Left ventricle myocardium inferior (tissue), 1 donor: ENCODE measurements at places on chromosomes 3 and 15. TPM values are rescaled to one million over a fixed set of nuclear protein-coding genes. Genes with fewer than 3 reads are reported as not detected.

- no peaks in the 10 kb centered on the region for H3K27me3 ChIP-seq
- H3K36me3 ChIP-seq = no peaks in the 10 kb centered on the region
- peaks cover 21% of the 10 kb centered on the region for H3K4me1 ChIP-seq
- DNase-seq = no peak
- H3K27ac ChIP-seq = no peak overlapping the region
These were observed 28.6 kb downstream of the LRTM1 start for GRCh38 chr3:54899273-54899672.

- no peak overlapping the region for H3K4me3 ChIP-seq
- no peaks in the 10 kb centered on the region for H3K27me3 ChIP-seq
- H3K4me1 ChIP-seq = no peaks in the 10 kb centered on the region
- H3K36me3 ChIP-seq = peaks cover 9% of the 10 kb centered on the region
These were observed 29.0 kb downstream of the CD80 start for GRCh38 chr3:119530456-119530855.

DNA sequence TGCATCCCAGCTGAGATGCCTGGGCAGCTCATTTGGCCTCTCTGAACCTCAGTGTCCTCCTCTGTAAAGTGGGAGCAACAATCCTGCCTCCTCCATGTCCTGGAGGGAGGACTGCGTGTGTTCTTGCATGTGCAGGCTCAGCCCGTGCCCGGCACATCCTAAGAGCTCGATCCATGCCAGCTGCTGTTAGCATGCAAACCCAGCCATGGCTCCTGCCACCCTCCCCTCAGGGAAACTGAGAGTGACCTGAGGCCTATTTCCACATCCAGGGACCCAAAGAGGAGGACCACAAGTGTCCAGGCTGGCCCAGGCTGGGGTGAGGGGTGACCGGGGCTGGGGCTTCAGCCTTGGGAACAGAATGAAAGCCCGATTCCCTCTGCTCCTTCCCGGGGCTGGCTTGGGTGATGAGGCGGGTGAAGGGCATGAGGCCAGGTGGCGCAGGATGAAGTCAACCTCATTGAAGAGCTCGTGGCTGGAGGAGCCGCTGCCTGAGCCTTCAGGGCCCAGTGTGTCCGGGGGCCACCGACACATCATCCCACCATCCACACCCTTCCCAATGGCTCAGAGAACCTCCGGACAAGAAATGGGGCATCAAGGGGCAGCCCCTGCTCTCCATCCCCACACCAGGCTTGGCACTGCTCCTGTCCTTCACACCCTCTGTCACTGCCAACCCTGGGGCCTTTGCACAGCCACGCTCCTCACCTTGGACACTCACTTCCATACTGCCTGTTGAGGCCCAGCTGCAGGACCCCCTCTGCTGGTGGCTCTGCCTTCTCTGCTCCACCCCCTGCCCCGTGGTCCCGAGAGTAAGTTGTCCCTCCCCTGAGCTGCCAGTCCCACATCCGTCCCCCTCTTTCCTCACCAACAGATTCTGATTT, 42.5 kb downstream of the ADAMTS7 start:
- H3K36me3 ChIP-seq = peaks cover 8% of the 10 kb centered on the region
- peaks cover 4% of the 10 kb centered on the region for H3K4me1 ChIP-seq

- no peak overlapping the region for H3K4me3 ChIP-seq
- no peaks in the 10 kb centered on the region for H3K36me3 ChIP-seq
- DNase-seq = no peak
- H3K4me1 ChIP-seq = peaks cover 23% of the 10 kb centered on the region
These were observed 58.4 kb upstream of the RBP1 start for GRCh38 chr3:139597947-139598346.

DNA sequence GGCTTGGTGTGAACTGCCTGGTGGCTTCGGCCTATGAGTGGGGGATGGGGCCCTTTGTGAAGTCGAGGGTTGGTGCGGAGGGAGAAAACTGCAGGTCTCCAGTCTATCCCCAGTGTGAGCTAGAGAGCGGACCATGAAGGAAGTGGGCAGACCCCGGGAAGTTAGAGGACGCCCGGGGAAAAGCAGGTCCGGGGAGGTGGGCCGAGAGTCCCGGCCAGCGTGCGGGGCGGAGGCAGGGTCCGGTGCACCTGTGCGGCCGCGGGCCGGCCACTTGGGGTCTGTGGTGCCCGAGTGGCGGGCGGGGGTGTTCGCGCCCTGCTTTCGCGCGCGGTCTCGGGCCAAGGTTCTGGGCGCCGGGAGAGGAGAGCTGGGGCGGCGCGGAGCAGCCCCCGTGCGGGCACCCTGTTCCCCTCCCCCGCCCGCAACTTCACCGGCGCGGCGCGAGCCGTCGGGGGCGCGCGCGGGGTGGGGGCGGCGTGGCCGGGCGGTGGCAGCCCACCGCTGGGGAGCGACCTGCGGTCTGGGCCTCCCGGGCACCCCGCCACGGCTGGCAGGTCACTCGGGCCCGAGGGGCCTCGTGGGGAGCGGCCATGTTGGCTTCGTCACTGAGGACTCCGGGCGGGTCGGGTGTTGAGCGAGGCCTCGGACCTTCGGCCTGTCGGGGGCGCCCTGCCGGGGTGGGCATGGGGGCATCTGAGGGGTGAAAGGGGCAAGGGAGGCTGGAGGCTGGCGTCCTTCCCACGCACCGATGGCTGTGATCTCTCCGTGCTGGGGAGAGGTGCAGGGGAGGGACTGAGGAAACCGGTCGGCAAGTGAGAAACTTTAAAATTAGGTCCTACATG, 4.8 kb downstream of the UBE2E1 start:
- peak; percentile 44 for DNase-seq
- H3K4me3 ChIP-seq = peak overlapping the region; percentile 95
- peaks cover 82% of the 10 kb centered on the region for H3K4me1 ChIP-seq
- H3K27ac ChIP-seq = peak overlapping the region; percentile 87

Gene NEO1
- 9.0 TPM for total RNA-seq

Gene CPNE4
- 17.9 TPM for total RNA-seq

GRCh38 chr3:16548721-16549120, 35.2 kb upstream of the RFTN1 start:
- no peak overlapping the region for H3K4me3 ChIP-seq
- no peak for DNase-seq
- no peaks in the 10 kb centered on the region for H3K27me3 ChIP-seq
- H3K27ac ChIP-seq = no peak overlapping the region
- H3K36me3 ChIP-seq = no peaks in the 10 kb centered on the region

GRCh38 chr15:25641762-25642161, 202.9 kb upstream of the UBE3A start:
- H3K36me3 ChIP-seq = no peaks in the 10 kb centered on the region
- no peak overlapping the region for H3K27ac ChIP-seq
- peaks cover 7% of the 10 kb centered on the region for H3K4me1 ChIP-seq
- DNase-seq = no peak

Gene KLHL6
- total RNA-seq = 0.69 TPM

DNA sequence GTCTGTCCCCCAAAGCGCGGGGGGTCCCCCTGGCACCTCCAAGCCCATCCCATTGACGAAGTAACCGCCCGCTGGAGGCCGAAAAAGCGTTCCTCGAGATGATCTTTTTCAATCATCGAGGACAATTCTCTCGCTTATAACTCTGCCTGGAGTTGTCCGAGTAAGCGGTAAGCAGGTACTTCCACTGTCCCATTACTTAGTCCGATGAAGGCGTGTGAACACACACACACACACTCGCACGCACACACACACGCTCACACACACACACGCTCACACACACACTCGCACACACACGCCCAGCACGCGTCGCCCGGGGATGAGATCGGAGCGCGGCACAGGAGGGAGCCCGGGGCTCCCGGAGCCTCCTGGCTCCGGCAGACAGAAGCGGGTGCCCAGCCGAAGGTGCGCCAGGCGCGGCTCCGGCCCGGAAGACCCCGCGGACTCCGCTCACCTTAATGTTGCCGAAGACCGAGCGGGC, 430 bp downstream of the SLCO2A1 start:
- peak overlapping the region; percentile 76 for H3K4me3 ChIP-seq
- no peak for DNase-seq
- H3K36me3 ChIP-seq = no peaks in the 10 kb centered on the region
- H3K27ac ChIP-seq = peak overlapping the region; percentile 67

DNA sequence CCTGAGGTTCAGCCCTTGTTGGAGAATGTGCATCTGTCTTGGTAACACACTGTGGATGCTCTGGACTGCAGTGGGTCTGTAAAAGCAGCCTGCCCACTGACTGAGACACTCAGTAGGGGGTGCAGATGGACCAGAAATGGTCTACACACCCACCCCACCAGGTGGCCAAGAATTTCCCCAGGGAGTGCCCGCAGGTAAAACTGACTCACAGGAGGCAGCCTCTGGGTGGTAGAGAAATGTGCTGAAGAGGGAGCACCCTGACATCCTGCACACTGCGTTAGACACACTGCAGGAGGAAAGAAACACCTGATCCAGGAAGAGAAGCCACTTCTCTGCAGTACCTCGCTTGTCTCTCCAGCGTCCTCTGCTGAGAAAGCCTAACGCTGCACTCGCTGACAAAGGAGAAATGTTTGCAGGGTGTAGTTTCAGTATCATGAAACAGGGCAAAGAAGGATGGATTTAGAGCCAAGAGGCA, 109.5 kb upstream of the ABHD17C start:
- H3K27me3 ChIP-seq = peaks cover 3% of the 10 kb centered on the region
- H3K4me1 ChIP-seq = no peaks in the 10 kb centered on the region
- no peak for DNase-seq
- H3K4me3 ChIP-seq = no peak overlapping the region

DNA sequence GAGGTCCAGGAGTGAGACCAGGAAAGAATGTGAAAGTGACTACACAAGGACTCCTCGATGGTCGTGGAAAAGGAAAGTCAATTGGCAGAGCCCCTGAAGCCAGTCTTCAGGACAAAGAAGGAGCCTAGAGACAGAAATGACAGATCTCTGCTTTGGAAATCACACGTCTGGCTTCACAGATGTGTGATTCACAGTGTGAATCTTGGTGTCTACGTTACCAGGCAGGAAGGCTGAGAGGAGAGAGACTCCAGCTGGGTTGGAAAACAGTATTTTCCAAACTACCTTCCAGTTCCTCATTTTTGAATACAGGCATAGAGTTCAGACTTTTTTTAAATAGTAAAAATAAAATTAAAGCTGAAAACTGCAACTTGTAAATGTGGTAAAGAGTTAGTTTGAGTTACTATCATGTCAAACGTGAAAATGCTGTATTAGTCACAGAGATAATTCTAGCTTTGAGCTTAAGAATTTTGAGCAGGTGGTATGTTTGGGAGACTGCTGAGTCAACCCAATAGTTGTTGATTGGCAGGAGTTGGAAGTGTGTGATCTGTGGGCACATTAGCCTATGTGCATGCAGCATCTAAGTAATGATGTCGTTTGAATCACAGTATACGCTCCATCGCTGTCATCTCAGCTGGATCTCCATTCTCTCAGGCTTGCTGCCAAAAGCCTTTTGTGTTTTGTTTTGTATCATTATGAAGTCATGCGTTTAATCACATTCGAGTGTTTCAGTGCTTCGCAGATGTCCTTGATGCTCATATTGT, 6.0 kb downstream of the CCR2 start:
- H3K27me3 ChIP-seq = peaks cover 34% of the 10 kb centered on the region
- no peak overlapping the region for H3K4me3 ChIP-seq
- H3K4me1 ChIP-seq = no peaks in the 10 kb centered on the region
- H3K36me3 ChIP-seq = no peaks in the 10 kb centered on the region

- H3K4me1 ChIP-seq = peaks cover 4% of the 10 kb centered on the region
- H3K4me3 ChIP-seq = no peak overlapping the region
- no peak overlapping the region for H3K27ac ChIP-seq
- H3K36me3 ChIP-seq = no peaks in the 10 kb centered on the region
These were observed 41.0 kb upstream of the FRMD4B start for GRCh38 chr3:69426967-69427304.

Gene MASP1
- total RNA-seq = 214 TPM

- H3K4me1 ChIP-seq = no peaks in the 10 kb centered on the region
- H3K4me3 ChIP-seq = no peak overlapping the region
- H3K36me3 ChIP-seq = no peaks in the 10 kb centered on the region
These were observed 43.9 kb upstream of the LYSMD4 start for GRCh38 chr15:99777144-99777543.

Gene SLC51A
- total RNA-seq = not detected

GRCh38 chr3:190586631-190587011, 72.7 kb downstream of the IL1RAP start:
- no peak overlapping the region for H3K4me3 ChIP-seq
- no peak overlapping the region for H3K27ac ChIP-seq
- no peak for DNase-seq
- H3K4me1 ChIP-seq = peaks cover 29% of the 10 kb centered on the region

GRCh38 chr3:132352556-132353143, 35.4 kb downstream of the ACP3 start:
- DNase-seq = no peak
- H3K4me3 ChIP-seq = no peak overlapping the region
- H3K27ac ChIP-seq = no peak overlapping the region
- H3K36me3 ChIP-seq = no peaks in the 10 kb centered on the region

Gene EDEM1
- total RNA-seq = 7.9 TPM

DNA sequence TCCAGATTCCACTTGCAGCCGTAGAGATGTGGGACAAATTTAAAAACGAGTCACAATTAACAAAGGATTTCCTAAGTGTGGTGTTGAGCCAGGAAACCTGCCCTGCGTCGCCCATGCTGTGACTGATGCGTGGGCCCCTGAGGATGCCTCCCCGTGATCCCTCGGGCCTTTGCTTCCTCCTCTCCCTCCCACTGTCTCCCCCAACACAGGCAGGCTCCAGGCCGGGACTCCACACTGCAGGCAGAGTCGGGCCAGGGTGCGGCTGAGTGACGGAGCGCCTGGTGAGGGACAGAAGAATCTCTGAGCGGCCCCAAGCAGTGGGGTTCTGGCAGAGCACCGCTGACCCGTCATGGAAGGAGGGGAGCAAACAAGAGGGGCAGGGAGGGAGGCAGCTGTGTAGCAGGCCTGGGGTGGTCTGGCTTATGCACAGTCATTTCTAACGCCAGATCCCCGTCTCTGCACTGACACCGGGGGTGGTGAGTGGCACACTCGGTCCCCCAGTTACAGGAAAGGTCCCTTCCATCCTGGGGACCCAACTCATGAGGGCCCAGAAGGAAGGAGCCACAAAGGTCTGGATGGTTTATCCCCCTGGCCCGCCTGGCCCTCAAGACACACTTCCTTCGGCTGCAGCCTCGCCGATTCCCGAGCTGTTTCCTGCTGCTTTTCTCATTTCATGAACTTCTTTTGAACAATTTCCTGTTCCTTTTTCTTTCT, 91.0 kb downstream of the XXYLT1 start:
- H3K4me3 ChIP-seq = no peak overlapping the region
- H3K36me3 ChIP-seq = no peaks in the 10 kb centered on the region
- peaks cover 70% of the 10 kb centered on the region for H3K4me1 ChIP-seq
- no peaks in the 10 kb centered on the region for H3K27me3 ChIP-seq

GRCh38 chr3:62151591-62151990, 221.8 kb downstream of the FEZF2 start:
- H3K4me1 ChIP-seq = peaks cover 56% of the 10 kb centered on the region
- H3K4me3 ChIP-seq = no peak overlapping the region
- no peaks in the 10 kb centered on the region for H3K27me3 ChIP-seq
- DNase-seq = no peak
- no peaks in the 10 kb centered on the region for H3K36me3 ChIP-seq
